ENCODE measurements at places on chromosomes 1 and 21.

- DNase-seq = no peak
Measured at GRCh38 chr21:38775733-38776132, 30.0 kb upstream of the ETS2 start.

GRCh38 chr1:59682396-59683080 lies 132.2 kb upstream of the HOOK1 start:
- no peak for DNase-seq

GRCh38 chr1:76247261-76247852 lies 172.8 kb downstream of the ST6GALNAC3 start:
- DNase-seq = peak; percentile 22

DNA sequence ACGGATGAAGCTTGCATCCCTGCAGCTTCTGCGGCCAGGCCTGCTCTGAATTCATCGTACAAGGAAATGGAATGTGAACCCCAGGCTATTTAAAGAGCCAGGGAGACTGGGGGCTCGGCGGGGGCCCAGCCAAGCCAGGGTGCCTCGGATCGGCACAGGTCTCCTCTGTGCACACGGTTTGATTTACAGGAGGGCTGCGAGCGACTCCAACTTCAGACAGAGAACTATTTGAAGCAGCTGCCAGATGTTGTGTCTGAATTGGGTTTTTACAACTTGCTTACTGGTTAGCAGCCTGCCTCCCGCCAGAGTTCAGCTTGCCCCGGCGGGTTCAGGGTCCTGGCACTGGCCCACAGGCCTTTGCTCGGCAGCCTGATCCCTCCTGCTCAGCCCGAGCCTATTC lies 83.2 kb downstream of the SPSB1 start:
- peak; percentile 58 for DNase-seq

DNA sequence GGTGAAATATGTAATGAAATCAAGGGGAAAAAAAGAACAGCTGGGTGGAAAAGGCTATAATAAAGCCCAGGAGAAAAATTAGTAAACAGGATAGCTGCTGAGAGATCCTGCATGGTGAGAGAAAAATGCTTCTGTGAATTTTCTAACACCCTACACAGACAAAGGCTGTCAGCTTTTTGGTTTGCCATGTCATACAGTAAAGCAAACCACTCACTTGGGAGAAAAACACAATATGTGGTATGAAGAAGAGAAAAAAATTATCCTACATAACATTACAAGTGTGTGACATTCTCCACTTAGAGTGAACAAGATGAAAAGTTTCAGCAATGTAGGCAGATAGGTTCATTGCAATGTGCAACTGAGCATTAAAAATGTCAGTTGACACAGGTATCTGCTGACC lies 133.6 kb downstream of the PLPPR4 start:
- DNase-seq = no peak

GRCh38 chr1:58881471-58881994 lies 97.7 kb upstream of the JUN start:
- no peak for DNase-seq

DNA sequence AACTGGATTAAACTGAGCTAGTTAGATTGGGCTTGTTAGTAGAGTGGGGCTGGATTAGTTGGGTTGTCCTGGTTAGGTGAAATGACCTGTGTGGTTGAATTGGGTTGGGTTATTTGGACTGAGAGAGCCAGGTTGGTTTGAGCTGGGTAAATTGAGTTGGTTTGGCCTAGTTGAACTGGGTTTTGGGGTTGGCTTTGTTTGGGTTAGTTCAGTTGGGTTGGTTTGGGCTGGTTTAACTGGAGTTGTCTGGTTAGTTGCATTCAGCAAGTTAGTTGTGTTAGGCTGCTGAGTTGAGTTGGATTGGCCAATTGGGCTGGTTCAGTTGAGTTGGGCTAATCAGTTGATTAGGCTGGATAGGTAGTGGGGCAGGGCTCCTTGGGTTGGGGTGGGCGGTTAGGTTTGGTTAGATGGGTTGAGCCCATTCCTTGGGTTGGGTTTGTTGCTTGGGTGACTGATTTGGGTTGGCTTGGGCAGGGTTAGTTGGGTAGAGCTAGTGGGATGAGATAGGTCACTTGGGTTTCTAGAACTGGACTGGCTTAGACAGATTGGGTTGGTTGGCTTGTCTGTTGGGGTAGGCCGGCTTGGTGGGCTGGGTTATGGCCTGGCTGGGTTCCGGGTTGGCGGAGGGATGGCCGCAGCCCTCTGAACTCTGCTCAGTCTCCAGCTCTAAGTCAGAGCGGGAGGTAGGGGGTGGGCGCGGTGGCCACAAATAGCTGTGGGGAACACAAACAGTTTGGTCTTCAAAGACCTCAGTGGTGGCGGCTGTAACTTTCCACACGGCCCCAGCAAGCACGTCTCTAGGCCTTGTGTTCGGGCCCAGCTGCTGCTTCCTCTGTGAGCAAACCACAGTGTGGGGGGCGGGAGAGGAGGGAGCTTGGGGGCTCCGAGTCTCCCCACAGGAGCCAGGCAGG lies 67.2 kb upstream of the RUNX3 start:
- no peak for DNase-seq
